Umbilical cord (tissue), 2 donors: ENCODE measurements at places on chromosomes 5 and 9.

GRCh38 chr5:151130922-151131891 lies 26.4 kb downstream of the ANXA6 start:
- DNase-seq: no peak

GRCh38 chr9:37292896-37293295 lies 129.6 kb upstream of the GRHPR start:
- DNase-seq: no peak

- DNase-seq: no peak
Observed at GRCh38 chr9:79574136-79574535, 2.4 kb downstream of the TLE4 start.

GRCh38 chr9:26612211-26612610 lies 280.4 kb downstream of the CAAP1 start:
- no peak for DNase-seq

DNA sequence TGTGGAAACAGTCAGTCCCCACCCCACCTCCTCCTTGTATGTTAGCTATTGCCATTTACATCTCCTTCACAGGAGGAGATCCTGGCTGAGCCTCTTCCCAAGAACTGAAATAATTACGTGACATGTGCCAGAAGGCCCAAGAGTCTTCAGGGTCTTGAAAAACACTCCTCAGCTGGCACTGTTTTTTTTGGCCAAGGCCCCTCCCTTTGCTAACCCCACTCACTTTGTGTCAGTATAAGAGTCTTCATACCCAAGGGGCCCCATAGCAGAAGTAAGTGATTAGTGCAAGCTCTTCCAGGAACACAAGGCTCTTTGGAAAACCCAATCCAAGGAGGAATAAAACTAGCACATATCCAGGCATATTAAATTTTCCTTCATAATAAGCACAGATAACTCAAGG lies 5.7 kb upstream of the LARP1 start:
- peak; percentile 43 for DNase-seq

- no peak for DNase-seq
Observed at GRCh38 chr5:179380211-179381035, 35.2 kb upstream of the ADAMTS2 start.

DNA sequence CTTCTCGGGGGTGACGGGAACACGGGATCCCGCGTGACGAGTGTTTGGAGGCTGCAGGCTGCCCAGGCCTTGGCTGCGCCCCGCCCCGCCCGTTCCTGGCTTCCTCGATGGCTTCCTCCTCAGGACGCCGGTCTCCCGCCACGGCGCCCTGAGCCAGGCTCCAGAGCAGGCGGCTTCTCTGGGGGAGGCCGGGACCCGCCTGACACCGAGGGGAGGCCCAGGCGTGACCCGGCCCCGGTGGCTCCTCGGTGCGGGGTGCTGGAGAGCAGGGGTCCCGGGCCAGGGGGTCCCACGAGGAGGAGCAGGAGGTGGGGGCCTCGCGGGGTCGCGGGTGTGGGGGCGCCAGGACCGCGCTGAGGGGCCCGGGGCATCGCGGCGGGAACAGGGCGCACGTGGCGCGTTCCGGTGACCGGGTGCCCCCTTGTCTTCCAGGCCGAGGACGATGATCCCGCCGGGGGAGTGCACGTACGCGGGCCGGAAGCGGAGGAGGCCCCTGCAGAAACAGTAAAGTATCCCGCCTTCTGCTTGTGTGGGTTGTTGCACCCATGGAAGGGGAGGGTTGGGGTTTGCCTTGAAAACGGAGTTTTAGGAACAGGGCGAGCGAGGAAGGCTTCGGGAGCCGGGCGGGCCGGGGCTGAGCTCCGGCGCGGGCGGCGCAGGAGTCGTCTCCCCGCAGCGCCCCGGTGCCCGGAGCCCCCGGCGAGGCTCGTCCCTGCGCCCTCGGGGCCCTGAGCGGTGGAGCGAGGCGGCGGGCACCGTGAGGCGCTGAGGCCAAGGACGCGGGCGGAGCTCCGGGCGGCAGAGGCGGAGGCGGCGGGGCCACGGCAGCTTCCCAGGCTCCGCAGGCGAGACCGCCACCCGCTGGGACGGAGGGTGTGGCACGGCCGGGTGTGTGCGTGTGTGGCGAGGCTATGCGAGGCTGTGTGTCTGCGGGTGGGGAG lies 22.2 kb downstream of the AHRR start:
- peak; percentile 50 for DNase-seq

DNA sequence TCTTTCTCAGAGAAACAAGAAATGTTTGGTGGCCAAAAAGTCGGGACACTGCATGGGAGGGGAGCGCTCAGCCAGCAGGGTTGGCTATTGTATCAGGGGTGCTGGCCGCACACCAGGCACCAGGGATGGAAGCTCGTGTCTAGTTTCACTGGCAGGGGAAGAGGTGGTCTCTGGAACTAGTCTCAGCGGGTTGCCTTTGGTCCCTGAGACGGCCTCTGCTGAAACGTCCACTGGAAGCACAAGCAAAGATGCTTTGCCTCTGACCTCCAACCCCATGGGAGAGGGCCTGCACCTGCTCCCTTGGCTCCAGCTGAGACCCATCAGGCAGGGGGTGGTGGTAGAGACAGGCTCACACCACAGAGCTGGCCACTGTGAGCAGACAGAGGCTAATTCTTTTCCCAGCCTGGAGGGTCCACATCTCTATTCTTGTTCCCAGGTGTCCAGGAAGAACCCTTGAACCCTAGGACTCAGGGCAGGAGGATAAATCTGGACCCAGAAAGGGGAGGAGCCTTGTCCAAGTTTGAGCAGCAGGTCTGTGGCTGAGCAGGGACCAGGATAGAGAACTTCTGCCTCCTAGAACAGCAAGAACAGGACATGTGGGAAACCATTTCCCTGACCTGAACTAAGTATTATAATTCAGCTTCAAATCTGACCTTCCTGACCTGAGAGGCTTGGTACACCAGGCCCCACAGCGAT lies 102.6 kb downstream of the RGS3 start:
- DNase-seq: no peak

GRCh38 chr9:6564360-6564759 lies 81.2 kb downstream of the GLDC start:
- DNase-seq: peak; percentile 16

GRCh38 chr9:34125681-34126206 lies 754 bp downstream of the DCAF12 start:
- peak; percentile 17 for DNase-seq

GRCh38 chr9:32554107-32554506 lies 1.7 kb upstream of the TOPORS start:
- DNase-seq: no peak

DNA sequence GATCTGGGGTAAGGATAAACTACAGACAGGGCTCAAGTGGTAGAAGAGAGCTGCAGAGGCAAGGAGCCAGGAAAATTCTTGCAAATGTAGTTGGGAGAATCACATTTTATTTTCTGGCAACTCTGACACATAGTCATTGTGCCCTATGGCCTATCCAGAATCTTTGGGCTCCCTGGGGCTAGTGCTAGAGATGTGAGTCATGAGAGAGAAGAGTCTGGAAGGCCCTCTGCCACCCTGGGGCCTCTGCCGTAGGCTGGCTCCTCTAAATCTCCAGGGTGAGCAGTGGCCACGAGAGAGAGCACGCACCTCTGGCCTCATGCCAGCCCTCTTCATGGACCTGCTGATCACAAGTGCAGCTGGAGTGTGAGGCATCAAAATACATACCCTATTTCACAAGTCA lies 74.3 kb upstream of the SSBP2 start:
- peak; percentile 44 for DNase-seq

DNA sequence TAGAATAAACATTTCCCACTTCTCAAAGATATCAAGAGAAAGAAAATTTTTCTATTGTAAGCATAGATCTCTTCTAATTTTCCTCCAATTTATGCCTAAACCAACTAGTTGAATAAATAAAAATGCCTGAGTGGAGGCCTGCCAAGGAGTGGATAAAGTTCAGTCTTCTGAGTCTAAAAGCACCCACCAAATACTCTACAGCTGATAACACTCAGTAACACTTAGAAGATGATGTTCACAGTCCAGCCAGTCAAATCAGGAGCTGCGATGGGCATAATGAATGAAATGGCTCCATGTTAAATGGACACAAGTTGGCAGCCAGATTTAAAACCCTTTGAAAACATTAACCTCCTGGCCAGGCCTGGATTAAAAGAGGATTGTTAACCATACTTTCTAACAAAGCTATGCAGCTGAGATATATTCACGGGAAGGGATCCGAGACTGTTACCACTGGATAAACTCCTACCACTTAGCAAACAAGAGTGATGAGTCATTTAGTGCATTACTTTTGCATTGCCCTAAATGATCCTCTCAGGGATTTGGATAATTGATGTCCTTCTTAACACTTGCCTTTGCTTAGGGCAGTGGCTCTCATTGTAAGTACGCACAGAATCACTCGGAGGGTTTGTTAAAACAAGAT lies 63.7 kb upstream of the CCDC112 start:
- DNase-seq: peak; percentile 84

DNA sequence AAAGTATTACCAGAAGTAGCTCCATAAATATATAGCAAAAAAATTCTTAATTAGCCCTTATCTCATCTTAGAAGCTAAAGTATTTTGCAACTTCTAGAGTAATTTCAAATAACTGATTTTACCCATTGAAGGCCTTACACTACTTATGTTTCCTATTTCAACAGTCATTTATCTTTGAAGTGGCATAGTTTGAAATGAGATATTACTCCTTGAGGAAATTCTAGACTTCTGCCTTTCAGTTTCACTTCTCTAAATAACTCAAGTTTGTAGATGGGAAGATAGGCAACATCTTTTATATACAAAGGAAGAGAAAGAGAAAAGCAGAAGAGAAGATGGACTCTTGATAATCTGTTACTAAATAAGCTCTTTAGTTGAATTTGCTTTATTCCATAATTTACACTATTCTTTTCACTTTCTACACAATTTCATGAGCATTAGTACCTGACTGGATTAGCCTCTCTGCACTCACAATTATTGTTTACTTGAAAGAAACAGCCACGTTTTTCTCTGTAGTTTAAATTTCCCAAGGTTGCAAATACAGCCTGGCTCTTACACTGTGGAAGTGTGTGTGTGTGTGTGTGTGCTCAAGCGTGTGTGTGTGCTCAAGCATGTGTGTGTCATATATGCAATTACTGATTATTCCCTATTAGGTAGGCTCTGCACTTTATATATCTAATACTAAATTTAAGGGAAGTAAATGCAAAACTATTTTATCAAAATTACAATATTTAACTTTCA lies 60.6 kb upstream of the EMB start:
- peak; percentile 19 for DNase-seq

DNA sequence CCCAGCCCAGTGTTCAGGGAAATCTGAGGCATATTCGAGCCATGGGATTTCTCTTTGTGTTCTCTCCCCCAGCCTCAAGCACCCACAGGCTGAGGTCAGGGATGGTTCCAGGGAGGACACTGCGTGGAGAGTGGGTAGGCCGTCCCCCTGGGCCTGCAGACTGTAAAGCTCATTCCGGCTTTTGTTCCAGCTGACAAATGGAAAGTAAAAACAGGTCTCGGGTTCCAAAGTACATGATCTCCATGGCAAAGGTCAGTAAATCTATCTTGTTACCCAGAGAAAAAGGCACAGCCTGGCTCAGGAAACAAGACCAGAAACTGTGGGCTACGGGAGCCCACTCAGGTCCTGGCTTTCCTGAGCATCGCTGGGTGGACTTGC lies 116.2 kb downstream of the ROR2 start:
- DNase-seq: peak; percentile 28

DNA sequence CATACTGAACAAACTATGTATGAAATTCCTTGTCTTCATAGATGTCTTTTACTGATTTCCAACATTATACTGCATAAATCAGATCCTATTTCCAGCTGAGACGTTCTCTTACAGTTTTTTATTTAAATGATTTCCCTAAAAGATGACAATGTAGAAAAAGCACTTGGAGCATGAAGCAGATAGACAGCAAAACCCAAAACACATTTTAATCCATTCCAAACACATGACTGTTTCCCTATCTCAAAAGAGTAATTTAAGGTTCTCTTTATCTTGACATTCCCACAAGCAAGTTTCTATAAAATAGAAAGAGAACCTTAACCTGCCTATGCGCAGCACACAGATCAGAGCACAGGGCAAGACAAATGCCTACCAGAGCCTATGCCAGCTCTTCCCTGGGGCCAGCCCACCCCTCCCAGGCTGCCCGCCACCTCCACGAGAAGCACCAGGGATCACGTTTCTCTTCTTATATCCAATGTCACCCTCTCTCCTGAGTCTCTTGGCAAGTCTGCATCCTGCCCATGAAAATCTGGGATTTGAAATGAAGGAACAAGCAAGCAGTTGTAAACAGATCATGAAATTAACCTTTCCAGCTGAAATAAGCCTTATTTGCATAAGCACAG lies 52.4 kb downstream of the RETREG1 start:
- no peak for DNase-seq

- no peak for DNase-seq
Observed at GRCh38 chr5:78766412-78766762, 117.8 kb upstream of the LHFPL2 start.

GRCh38 chr5:149326611-149327010 lies 18.7 kb upstream of the GRPEL2 start:
- DNase-seq: no peak

DNA sequence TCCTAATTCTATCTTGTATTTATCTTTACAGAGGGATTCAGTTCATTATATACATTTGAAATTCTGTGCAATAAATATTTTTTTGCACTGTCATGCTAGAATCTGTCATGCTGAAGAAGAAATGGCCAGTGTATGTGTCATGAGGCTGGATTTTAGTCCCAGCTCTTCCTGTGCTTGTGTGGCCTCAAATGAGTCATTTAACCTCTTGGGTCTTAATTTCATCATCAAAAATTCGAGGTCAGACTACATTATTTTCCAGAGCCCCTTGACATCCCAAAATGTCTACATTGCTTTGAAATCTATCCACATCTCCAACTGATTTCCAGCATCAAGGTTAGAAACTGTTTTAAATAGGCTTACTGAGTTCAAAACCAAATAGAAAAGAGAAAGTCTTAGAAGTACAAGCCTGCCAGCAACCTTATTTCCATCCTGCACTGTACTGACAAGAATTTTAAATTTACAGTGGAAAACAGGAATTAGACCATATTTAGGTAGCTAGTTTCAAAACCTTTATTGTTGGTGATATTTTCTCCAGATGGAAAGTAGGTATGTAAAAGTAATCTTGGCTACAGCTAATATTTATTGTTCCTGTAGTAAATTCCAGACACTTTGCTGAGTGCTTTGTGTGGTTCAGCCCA lies 96.7 kb upstream of the MAMDC2 start:
- peak; percentile 63 for DNase-seq

- no peak for DNase-seq
Observed at GRCh38 chr5:108749128-108749861, 1.6 kb downstream of the FER start.
